Astrocyte of the cerebellum (primary cell): ENCODE measurements at places on chromosomes 11 and 22.

- no peak for DNase-seq
These were observed 16.8 kb downstream of the TREH start for GRCh38 chr11:118662401-118663271.

GRCh38 chr22:23696326-23696851 is 5.6 kb downstream of the RGL4 start:
- DNase-seq: no peak

- DNase-seq: peak; percentile 82
These were observed at the start of gene PSMA1 for GRCh38 chr11:14519917-14520746. Gene PSMA1 (minus strand): TSS chr11:14520386. CDS start chr11:14520299, 87 bp downstream.

DNA sequence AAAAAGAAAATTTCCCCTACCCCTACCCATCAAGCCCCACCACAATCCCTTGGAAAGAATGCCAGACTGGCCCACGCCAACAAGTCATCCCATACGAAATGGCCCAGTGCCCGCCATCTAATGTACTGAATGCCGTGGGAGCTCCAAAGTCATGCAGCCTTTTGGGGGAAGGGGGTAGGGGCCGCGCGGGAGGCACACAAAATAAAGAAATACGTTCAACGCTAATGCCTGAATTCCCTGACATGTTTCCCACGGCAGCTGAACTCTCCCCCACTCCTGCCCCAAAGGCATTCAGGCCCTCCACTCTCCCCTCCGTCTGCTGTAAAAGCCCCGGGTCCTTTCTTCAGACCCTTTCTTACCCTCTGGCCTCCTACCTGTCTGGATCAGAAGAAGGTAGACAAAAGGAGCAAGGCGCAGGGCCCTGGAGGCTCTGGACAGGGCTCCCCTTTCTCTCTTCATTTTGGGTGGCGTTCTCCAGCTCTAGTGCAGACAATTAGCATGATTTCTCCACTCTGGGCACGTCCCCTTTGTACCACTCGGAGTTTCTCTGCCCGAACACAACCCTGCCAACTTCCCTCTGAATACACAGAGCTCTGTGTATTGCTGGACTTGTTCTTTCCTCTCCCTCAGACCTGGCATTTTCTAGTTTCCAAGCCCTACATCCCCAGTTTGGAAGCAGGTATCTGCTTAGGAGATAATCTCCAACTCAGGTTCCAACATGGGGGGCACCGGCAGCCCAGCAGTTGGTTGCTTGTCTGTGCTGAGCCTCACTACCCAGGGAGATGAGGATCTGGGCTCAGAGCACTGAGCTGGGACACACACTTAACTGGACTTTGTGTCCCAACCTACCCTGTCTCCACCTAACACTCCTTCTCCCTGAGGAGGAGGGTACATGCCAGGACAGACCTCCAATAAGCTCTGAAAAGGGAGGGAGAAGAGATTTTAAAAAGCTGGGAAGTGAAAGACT is at the start of gene HEPACAM:
Gene HEPACAM, minus strand, starts transcription at position 500 of the 967 bp plus-strand sequence. Its CDS starts 41 bp downstream, at position 459.
- DNase-seq: no peak

GRCh38 chr11:94271885-94272372 is 32.5 kb upstream of the IZUMO1R start:
- no peak for DNase-seq

GRCh38 chr11:61454520-61454919 is 24.6 kb downstream of the SDHAF2 start:
- no peak for DNase-seq

- peak; percentile 66 for DNase-seq
These were observed at the start of gene FAM89B for GRCh38 chr11:65572356-65573051. Gene FAM89B (plus strand): TSS chr11:65572538. CDS start chr11:65572670, 132 bp downstream.

- peak; percentile 52 for DNase-seq
These were observed 30.4 kb downstream of the COMMD9 start for GRCh38 chr11:36258730-36259360.

DNA sequence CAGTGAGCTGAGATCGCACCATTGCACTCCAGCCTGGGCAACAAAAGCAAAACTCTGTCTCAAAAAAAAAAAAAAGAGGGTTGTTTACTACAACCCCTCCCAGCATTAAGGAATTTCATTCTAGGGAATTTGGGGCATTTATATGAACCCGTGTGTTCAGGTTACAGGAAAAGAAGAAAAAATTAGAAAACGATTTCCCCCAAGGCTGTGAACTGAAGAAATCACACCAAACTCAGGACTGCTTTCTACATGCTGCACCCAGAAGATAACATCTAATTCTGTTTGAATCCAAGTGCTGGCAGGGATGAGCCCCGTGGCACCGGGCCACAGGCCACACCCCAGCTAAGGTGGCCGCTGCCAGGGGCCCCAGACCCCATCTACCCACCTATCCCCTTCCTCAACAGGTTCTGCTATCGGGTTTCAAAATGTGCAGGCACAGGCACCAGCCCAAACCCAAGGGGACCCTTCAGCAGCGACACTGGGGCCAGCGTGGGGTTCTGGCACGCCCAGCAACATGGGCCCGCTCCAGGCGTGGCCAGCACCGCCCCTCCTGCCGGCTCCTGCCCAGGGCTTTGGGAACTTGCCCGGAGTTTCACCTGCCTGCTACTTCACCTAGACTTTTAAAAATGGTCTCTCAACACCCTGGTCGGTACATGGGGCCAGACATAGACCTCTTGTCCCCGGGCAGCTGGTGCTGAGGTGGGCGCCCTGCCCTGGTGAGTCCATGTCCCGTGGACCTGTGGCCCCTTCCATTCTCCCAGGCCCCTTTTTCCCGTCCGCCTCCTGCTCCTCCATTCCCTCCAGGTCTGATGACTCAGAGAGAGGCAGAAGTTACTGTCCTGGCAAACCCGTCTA is 11.8 kb downstream of the CELSR1 start:
- DNase-seq: no peak

DNA sequence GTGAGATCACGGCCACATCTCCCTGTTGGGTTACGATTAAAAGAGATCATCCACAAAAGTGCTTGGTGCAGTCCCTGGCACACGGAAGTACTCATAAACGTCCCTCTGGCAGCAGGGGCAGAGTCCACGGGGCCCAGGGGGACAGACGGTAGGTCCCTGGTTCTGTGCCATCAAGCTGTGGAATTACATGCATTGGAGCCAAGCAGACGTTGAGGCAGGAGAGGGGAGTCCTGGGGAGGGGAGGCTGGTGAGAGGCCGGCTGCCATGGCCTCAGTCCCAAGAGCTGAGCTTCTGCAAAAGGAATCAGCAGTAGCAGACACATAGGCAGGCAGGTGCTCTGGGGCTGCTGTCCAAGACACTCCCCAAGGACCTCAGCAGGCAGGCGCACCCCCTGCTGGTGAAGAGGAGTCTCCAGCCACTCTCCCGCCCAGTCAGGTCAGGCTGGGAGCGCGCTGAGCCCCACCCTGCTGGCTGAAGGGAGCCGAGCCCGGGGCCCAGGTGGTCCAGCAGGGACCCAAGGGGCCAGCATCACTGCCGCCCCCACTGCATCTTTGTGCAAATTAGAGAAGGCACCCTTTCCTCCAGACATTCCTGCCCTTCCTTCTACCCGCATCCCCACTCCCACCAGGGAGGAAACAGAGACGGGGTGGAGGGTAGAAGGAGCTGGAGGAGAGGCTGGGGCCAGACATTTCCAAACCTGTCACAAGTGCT is 7.6 kb upstream of the KCTD17 start:
- no peak for DNase-seq
